ENCODE measurements at places on chromosomes 6 and 20.
A peak's percentile ranks its signal among the peaks of the same experiment; 100 is the strongest.

DNA sequence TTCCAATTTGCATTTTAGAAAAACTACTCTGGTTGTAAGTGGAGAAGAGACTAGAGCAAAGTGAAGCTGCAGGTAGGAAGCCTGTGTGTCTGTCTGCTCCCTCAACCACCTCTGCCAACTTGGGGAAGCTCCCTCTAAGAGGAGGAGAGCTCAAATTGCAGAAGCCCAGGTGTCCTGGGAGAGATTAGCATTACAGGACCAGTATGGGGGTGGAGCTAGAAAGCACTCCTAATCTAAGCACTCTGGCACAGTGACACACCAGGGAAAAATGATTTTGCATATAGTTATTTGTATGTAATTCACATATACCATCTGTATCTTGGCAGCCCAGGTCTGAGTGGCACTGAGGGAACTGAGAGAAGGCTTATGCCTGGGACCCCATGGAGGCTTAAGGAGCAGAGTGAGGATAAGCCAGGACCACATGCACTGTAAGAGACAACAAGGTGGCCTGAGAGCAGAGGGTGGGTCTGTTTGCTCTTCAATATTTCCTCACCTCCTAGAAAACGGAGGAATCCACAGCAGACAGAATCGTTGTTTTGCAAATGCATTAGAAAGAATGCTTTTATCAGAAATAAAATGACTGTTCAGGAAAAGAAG is 13.6 kb downstream of the GSTA2 start:
- DNase-seq, result no peak

- no peak for DNase-seq
These were observed 8.4 kb downstream of the CYP21A2 start for GRCh38 chr6:32046450-32047083.

DNA sequence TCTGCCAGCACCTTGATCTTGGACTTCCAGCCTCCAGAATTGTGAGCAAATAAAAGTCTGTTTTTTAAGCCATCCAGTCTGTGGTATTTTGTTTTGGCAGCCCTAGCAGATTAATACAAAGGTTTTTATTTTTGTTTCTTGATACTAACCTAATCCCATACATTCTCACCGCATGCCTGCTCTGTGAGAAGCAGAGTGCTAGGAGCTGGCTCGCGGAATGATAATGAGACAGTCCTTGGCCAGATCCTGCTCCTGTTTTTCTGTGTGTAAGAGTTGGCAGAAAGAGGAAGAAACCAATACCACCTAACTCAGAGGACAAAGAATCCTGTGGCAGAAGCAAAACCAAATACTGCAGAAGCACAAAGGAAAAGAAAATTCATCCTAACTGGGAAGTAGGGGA is 82.6 kb downstream of the KIF16B start:
- DNase-seq, result no peak

- DNase-seq, result no peak
These were observed 256.1 kb upstream of the RUNX2 start for GRCh38 chr6:45072016-45072415.

DNA sequence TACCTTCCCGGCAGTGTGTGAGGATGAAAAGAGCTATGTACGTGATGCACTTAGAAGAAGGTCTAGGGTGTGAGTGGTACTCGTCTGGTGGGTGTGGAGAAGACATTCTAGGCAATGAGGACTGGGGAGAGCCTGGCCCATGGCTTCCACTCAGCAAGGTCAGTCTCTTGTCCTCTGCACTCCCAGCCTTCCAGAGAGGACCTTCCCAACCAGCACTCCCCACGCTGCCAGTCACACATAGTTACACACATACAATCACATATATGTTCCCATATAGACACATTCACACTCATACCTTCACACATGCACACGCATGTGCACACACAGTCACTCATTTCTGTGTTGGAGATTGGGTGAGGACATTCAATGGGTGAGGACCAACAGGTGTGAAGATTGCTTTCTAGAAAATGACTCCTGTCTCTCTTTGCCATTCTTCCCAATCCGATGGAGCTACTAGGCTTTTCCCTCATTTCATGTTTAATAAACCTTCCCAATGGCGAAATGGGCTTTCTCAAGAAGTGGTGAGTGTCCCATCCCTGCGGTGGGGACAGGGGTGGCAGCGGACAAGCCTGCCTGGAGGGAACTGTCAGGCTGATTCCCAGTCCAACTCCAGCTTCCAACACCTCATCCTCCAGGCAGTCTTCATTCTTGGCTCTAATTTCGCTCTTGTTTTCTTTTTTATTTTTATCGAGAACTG is 30.4 kb downstream of the SRSF3 start:
- DNase-seq, result no peak

GRCh38 chr6:168625602-168626001 is 184.6 kb downstream of the SMOC2 start:
- DNase-seq, result no peak

DNA sequence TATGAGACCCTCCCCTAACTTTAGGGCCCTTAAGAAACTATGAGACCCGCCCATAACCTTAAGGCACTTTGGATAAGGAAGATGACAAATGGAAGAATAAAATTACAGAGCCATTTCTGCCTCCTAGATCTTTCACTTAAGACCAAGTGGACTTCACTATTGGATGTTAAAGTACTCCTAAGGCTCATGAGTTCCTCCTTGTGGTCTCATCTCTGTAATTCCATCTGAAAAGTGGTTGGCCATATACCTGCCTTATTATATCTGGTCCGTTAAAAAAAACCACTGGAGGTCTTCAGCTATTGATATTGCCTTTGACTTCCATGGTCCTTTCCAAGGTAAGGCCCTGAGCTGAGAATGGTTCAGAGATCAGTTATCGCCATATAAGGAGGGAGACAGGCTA is 310.3 kb downstream of the EYA4 start:
- DNase-seq, result no peak

GRCh38 chr6:43804550-43805223 is 34.7 kb downstream of the VEGFA start:
- DNase-seq, result no peak

DNA sequence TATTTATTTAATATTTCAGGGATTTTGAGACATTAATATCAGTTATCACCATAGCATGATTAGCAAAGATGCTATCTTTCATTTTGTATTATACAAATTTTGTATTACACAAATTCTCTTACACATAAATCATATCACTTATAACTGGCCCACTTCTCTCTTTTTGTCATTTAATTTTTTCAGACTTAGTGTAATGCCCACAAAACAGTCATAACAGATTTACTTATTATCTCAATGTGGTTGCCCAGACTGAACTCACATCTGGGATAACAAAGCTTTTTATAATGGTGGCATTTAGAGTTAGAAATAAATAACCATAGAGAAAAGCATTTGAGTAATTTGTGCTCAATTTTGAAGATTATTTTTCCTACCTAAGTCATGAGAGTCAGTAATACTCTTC is 148.3 kb downstream of the TFAP2B start:
- no peak for DNase-seq

DNA sequence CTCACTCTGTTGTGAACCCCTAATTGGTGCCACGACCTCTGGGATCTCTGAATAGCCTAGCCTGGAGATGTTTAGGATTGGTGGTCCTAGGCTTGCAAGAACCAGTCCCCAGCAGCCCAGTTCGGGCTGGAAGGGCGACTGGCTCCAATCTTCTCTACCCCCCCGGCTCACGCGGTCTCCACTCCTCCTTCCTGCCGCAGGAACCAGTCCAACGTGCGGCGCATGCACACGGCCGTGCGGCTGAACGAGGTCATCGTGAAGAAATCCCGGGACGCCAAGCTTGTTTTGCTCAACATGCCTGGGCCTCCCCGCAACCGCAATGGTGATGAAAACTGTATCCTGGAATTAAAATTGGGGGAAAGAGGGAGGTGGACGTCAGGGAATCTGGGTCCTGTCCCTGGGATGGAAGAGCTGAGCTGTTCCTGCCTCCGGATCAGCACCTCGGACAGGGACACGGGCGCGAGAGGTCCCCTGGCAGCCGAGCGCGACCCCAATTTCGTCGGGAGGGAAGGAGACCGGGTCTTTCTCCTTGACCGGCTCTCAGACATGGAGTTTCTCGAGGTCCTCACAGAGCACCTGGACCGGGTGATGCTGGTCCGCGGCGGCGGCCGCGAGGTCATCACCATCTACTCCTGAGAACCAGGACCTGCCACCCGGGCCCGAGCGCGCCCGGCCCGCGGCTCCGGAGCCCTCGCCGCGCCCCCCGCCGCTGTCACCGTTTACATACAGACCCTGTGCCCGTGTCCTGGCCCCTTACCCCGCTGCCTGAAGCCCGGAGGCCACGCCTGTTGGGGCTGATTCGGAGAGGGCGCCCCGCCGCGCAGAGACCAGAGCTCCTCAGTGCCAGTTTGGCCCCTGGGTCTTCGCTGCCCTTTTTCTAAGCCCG is 28.2 kb downstream of the SLC12A5 start:
- peak; percentile 60 for DNase-seq

GRCh38 chr6:84460491-84460890 is 233.0 kb upstream of the CEP162 start:
- DNase-seq, result no peak

- DNase-seq, result no peak
These were observed 97.9 kb downstream of the ZDHHC14 start for GRCh38 chr6:157478926-157479325.

DNA sequence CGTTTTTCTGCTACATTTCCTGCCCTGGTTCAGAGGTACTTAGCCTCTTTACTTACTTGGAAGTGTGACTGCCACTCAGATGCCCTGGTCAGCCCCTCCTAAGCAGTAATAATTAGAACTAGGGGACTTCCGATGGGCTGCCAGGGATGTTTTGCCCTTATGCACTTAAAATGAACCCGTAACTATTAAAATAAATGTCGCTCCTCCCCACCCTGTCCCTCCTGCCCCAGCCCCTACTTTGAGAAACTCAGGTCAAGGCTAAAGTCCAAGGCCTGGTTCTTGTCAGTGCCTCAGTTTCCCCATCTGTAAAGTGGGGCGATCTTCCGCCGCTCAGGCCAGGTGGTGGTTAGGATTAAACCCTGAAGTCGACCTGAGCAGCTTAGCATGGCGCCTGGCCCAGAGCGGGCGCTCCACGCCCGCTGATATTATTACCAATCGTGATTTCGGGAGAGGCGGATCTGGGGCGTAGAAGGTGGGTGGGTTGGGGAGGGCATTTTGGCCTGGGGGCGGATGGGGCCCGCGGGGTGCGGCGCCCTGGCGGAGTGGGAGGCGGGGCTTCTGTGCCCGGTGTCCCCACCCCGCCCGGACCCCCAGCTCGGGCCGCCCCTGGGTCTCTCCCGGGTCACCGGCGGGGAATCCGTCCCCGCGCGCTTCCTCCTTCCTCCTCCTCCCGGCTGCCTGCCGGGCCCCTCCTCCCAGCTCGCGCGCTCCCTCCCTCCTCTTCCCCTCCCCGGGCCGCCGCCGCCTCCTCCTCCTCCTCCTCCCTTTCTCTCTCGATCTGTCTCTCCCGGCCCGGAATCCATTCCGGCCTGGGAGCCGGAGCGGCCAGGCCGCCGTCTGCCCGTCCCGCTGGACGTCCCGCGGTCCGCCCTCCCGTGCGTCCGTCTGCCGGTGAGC is at the start of gene SRC:
Gene SRC, plus strand, starts transcription at position 802 of the 897 bp plus-strand sequence. CDS start 38,014 bp downstream, outside the sequence.
- peak; percentile 68 for DNase-seq

DNA sequence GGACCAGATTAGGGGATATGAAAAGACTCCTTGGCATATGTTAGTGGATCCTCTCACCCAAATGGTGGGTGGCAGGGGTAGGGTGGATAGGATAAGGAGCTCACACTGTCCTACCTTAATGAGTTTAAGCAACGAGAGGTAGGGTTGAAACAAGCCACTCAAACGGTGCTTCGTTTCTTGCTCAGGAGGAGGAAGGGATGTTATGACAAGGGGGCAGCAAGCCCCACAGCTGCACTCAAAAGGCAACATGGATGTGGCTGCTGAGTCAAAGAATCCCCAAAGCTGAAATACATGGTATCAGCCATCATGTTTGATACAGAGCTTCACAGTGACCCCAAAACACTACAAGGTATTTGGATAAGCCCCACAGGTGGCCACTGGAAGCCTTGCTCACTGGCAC is 8.4 kb upstream of the IDH3B start:
- DNase-seq, result no peak

DNA sequence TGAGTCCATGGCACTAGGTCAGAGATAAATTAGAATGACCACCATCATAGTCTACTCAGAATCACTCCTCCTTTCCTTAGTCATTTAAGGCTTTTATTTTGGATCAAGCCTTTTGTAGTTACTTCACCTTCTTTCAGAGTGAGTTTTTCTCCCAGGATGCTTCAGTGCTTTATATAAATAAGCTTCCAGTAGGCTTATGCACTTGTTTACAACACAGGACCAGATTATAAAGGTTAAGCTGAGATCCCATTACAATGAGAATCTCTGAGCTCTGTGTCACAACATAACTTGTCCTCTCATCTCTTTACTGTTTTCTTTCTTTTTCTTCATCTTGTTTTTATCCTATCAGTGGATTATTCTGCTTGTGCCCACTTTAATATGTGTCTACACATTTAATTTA is 47.9 kb downstream of the CEP57L1 start:
- no peak for DNase-seq

GRCh38 chr6:50128420-50129005 is 78.8 kb upstream of the DEFB112 start:
- no peak for DNase-seq

DNA sequence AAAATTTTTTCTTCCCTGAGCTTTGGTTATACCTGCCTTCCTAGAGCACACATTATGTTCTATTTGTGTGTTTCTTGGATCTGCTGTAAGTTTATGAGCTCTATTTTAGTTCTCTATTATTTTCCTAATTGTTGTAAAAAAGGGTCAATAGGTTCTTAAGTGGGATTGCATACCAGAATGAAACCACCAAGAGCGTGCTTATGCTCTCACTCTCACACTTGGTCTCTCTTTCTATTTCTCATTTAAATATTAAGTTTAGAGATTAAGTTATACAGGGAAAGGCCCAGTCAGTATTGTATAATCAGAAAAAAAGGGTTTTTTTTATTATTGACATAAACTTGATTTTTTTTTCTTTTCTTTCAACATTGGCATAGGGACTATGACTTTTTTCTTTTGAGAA is 96.8 kb downstream of the RIMS1 start:
- no peak for DNase-seq

GRCh38 chr6:21909321-21909720 is 315.8 kb downstream of the SOX4 start:
- no peak for DNase-seq

GRCh38 chr6:106574741-106575458 is 54.4 kb downstream of the RTN4IP1 start:
- no peak for DNase-seq

- DNase-seq, result no peak
These were observed 25.1 kb upstream of the RFPL4B start for GRCh38 chr6:112321941-112322424.

GRCh38 chr6:85677234-85677956 is 34.7 kb upstream of the SYNCRIP start:
- DNase-seq, result no peak

All from activated CD8-positive, alpha-beta memory T cell treated with anti-CD3 and anti-CD28 coated beads, Interleukin-2, amount 50 U/mL, for 48 hours (primary cell).